ENCODE measurements at places on chromosomes 1 and 21. TPM values are rescaled to one million over a fixed set of nuclear protein-coding genes. Genes with fewer than 3 reads are reported as not detected.
A peak's percentile ranks its signal among the peaks of the same experiment; 100 is the strongest.

S100A3 gene
- 0.35 TPM for polyA plus RNA-seq

CD164L2 gene
- not detected for polyA plus RNA-seq

OR2M4 gene
- polyA plus RNA-seq, result 0.04 TPM

OR10J1 gene
- not detected for polyA plus RNA-seq

CYP4A22 gene
- 0.12 TPM for polyA plus RNA-seq

VANGL2 gene
- 19.3 TPM for polyA plus RNA-seq

UBE2U gene
- polyA plus RNA-seq, result not detected

ABCG1 gene
- not detected for polyA plus RNA-seq

UBASH3A gene
- polyA plus RNA-seq, result not detected

UBAP2L gene
- polyA plus RNA-seq, result 104 TPM

FAAH gene
- polyA plus RNA-seq, result 22.5 TPM

PBX1 gene
- polyA plus RNA-seq, result 73.3 TPM

- DNase-seq, result no peak
These were observed 6.2 kb downstream of the ADAMTSL4 start for GRCh38 chr1:150555198-150555970.

DNA sequence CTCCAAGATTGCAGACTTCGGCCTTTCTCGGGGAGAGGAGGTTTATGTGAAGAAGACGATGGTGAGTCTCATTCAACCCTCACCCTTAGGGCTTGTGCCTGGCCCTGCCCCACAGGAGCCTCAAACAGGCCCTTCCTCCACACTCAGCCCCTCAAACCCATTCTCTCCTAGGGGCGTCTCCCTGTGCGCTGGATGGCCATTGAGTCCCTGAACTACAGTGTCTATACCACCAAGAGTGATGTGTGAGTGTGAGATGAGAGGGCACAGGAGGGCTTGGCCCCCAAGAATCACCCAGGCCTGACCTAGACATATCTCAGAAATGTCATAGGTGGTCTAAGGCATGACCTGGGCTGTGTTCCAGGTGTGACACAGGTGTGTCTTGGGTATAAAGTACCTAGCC, 18.3 kb upstream of the MPL start:
- no peak for DNase-seq

- DNase-seq, result no peak
These were observed 10.5 kb upstream of the BACH1 start for GRCh38 chr21:29288239-29288638.

- DNase-seq, result no peak
These were observed 46.8 kb downstream of the OSBPL9 start for GRCh38 chr1:51663721-51664120.

DNA sequence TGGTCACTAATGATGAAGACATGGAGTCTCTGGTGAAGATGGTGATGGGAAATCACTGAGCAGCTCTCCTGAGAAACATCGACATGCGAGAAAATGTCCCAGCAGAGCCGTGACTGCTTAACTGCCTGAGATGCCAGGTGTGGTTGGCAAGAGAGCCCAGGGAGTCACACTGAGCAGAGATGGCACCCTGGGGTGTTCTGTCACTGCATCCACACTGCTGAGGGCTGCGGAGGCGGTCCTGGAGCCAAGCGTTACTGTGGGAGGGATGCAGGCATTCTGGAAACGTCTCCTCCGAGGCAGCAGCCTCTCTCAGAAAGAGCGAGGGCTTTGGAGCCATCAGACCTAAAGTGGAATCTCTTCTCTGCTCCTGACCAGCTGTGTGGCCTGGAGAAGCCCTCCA, 57.2 kb downstream of the EPHB2 start:
- no peak for DNase-seq

GRCh38 chr1:40081871-40082270, 15.2 kb downstream of the PPT1 start:
- DNase-seq, result no peak

GRCh38 chr1:232664844-232665777, 35.2 kb upstream of the SIPA1L2 start:
- DNase-seq, result no peak

GRCh38 chr21:31629972-31630711, 29.4 kb upstream of the SOD1 start:
- peak; percentile 8 for DNase-seq

- DNase-seq, result no peak
These were observed 590.6 kb downstream of the NUF2 start for GRCh38 chr1:163912170-163912884.

GRCh38 chr21:39776589-39776988, 31.6 kb downstream of the IGSF5 start:
- DNase-seq, result no peak

DNA sequence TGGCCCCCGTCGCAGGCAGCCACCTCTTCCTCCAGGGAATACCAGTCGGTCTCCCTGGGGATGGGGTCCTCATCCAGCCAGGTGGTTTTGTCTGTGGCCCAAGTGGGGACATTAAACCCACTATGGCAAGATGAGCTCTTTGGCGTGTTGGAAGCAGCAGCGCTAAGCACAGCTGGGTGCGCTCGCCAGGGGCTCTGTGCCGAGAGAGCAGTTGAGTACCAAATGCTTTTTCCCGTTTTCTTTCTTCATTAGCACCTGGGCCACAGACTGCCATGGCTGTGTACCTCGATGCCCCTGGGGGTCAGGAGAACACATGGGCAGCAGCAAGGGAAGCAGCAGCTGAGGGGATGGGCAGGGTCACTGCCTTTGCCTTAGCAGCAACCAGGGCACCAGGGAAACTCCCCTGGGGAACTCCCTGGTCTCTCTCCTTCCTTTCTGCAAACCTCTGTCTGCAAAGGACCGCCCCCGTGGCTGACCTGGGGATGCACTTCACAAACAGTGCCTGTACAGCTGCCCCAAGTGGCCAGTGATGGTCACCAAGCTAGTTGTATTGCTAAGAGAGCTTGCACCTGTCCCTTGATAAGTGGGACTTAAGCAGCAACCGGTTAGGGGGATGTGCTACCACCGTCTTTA, 31.1 kb downstream of the EDARADD start:
- no peak for DNase-seq

DNA sequence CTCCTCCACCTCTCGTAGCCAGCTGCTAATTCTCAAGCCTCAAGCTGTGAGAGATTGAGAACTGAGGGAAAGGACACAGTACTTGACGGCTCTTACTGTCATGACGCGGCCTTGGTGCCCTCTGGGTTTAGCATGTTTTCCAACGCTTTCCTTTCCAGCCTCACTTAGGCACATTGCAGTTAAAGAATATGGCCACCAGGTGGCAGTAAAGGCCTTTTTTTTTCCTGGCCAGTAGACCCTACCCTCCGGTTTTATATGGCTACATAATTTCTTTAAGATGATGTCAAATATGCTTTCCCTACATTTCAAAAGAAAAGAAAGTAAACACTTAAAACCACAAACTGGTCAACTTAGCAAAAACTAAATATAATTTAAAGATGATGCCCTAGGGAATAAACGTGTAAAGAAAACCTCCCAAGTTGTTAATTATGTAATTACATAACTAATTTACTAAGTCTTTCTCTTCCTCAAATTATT, 56.8 kb upstream of the PRDX6 start:
- peak; percentile 87 for DNase-seq

GRCh38 chr1:242735323-242735722, 210.8 kb upstream of the PLD5 start:
- DNase-seq, result no peak

- DNase-seq, result no peak
These were observed 137.6 kb upstream of the USP24 start for GRCh38 chr1:55352811-55353180.

DNA sequence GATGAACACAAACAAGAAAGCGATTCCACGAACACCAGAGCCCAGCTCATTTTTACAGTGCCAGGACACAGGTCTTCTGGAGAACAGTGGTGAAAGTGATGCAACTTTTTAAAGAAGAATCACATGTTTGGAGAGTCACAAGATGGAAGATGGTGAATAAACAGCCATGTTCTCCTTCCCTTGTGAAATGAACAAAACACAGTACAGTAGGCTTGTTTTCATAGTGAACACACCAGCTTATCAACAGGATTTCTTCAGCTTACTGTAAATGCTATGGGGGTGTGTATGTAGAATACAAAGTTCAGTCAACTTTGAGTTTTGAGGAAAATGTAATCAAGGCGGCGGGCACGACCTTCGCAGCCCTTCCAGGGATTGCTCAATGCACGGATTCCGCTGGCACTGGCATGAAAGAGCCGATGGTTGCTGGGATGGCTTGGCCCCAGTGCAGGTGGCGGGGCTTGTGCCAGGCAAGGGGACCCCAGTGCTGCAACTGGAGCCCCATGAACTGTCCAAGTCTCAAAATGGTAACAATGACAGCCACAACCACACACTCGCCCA, 9.7 kb downstream of the TMPRSS3 start:
- no peak for DNase-seq

- no peak for DNase-seq
These were observed 1208.7 kb downstream of the BRINP3 start for GRCh38 chr1:189269011-189269410.

DNA sequence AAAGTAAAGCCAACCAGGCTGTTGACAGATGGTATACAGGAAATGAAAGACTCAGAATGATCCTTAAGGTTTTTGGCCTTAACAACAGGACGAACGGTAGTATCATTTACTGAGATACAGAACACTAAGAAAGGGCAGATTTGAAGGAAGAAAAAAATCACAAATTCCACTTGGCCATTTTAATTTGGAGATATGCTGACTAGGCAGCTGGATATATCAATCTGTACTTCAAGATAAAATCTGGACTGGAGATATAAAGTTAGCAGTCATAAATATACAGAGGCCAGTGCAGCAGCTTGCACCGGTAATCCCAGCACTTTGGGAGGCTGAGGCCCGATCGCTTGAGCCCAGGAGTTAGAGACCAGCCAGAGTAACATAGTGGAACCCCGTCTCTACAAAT, 1.3 kb downstream of the NVL start:
- no peak for DNase-seq

- DNase-seq, result no peak
These were observed 2.8 kb downstream of the CD58 start for GRCh38 chr1:116567790-116568661.
